ENCODE measurements at places on chromosomes 4 and X.

DNA sequence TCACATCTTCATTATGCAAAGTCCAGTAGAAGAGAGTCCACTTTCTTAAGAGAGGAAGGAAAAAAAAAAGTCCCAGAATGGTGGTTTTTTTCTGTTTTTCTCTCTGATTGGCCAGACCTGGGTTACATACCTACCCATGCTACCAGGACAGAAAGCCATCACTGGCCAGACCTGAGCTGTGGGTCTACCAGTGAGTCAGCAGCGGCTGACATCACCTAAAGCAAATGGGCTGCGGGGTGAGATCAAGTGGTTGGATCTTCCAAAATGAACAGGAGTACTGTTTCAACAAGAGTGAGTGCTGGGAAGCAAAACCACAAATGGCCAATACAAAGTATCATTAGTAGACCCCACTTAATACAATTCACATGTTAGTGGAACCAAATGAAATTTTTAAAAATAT lies 1.6 kb upstream of the NDST3 start:
- no peak for DNase-seq

DNA sequence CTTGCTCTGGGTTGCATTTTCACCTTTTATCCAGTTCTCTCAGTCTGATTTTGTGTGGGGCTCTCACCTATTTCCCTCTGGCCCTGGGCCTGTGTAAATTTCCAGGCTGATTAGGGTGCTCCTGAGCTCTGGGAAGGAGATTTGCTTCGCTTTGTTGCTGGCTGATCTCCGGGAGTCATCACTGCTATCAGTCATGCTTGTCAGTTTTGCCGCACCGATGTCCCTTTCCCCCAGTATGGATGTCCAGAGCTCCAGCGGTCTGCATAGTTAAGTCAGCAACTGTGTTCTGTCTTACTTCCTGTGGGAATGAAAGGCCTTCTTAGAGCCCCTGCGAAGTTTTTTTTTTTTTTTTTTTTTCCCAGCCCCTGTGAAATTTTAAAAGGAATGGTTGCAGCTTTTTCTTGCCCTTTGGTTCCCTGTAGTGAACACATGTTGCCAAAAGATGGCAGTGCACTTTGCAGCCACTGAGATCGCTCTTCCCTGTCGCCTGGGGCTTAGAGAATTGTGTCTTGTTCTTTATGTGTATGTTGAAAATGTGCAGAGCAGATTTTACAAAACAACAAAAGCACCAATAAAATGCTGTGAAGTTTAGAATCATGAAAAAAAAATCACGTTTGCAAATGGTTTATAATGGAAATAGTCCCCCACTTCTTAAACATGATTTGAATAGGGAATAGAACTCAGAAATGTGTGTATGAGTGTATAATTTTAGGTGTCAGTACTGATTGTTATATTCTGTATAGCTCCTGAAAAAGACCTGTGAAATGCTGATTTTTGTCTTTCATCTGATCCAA lies 109.1 kb upstream of the SLC4A4 start:
- peak; percentile 78 for DNase-seq

DNA sequence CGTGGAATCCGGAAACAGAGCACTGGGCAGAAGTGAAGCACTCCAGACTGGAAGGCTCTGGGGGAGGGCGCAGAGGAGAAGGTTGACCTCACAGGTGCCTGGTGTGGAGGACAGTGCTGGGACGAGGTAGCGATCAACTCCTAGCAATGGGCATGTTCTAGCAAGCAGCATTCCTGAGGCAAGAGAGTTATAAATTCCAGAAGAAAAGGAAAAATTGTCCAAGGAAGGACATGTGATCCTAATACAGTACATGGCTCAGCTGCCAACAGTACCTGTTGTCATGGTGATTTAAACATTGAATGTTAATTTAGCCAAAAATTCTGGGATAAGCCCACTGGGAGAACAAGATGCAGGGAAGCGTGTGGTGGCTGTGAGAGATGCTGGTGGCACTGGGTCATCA lies 8.2 kb downstream of the ARHGAP4 start:
- no peak for DNase-seq

- peak; percentile 35 for DNase-seq
Observed at GRCh38 chr4:124401606-124402005, 310.9 kb downstream of the ANKRD50 start.

DNA sequence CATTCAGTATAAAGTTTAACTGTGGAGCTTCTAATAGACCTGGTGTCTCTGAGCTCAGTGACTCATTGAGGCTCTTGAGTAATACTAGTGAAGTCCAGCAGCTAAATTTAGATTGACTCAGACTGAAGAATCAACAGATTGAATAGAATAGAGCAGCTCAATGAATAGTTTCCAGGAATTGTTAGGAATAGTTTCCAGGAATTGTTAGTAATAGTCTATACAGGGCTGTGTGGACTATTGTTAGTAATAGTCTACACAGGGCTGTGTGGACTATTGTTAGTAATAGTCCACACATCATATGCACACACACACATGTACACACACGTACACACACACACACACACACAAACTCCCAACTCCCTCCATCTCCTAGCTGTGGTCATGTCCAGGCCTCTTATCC lies 3.0 kb downstream of the GIMD1 start:
- peak; percentile 94 for DNase-seq

DNA sequence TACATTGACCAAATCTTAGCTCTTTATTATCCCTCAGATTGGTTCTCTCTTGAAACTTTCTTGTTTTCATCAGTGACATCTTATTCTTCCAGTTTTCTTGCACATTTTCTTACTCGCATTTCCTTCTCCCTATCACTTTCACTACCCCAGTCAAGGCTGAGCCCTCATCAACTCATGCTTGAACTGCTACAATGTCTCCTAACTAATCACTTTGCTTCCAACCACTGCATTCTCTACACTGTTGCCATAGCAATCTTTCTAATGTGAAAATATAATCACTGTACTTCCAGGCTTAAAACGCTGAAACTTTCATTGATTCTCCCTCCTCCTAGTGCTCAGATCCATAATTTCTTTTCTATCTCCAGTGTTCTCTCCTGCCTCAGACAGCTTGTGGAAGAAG lies 22.2 kb upstream of the LPAR4 start:
- no peak for DNase-seq

GRCh38 chrX:56366901-56367300 lies 134.7 kb downstream of the KLF8 start:
- DNase-seq: no peak

DNA sequence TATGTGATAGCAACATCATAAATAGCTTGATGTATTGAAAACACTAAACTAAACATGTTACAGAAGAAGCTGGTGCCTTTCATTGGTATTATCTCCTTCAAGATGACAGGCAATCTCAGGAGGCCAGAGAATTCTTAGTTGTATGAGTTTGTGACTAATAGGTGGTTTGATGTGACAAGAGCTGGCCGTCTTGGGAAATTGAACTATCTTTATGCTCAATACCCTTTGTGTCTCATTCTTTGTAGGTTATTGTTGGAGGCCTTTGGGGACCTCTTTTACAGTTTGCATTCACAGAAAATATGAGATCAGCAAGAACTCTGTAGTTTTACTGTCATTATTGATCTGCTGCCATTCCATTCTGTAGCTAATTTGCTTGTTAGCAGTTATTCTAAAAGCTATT lies 659.2 kb upstream of the PITX2 start:
- DNase-seq: no peak

DNA sequence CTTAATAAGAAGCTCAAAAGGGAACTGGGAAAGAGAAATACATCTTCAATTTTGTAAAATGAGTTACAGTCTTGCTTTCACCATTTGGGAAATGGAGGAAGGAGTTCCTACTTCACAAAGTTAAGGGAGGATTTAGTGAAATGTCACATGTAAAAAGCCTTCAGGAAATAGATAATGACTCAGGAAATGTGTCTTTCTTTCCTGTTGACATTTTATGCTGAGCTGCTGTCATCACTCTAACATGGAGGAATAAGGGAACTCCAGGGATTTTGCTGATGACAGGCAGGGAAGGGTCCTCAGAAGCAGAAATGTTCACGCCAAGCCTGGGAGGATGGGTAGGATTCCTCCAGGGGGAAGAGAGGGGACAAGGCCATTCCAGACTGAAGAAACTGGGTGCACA lies 251.1 kb downstream of the USP46 start:
- DNase-seq: no peak

GRCh38 chrX:7294483-7294882 lies 146.5 kb upstream of the PUDP start:
- peak; percentile 42 for DNase-seq

- DNase-seq: no peak
Observed at GRCh38 chrX:81392396-81392795, 190.5 kb downstream of the SH3BGRL start.

DNA sequence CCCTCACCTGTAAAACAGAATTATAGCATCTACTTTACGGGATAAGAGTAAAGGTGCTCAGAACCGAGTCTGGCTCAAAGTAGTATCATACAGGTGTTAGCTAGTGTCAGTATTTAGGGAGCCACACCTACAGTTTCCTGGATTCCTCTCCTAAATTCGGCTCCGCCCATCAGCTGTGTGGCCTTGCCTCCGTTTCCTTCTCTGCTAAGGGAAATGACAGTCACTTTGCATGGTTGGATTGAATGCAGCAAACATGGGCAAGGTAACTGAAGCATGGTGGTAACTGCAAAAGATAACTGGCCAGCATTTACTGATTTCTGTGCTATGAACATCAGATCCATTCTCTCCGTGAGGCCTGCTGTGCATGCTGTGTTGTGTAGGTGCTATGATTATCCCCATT lies 2.8 kb downstream of the PPP1R3F start:
- DNase-seq: no peak

- no peak for DNase-seq
Observed at GRCh38 chrX:100969936-100970335, 428 bp downstream of the ARL13A start.

GRCh38 chrX:15790769-15791290 lies 546 bp downstream of the ZRSR2 start:
- peak; percentile 4 for DNase-seq

DNA sequence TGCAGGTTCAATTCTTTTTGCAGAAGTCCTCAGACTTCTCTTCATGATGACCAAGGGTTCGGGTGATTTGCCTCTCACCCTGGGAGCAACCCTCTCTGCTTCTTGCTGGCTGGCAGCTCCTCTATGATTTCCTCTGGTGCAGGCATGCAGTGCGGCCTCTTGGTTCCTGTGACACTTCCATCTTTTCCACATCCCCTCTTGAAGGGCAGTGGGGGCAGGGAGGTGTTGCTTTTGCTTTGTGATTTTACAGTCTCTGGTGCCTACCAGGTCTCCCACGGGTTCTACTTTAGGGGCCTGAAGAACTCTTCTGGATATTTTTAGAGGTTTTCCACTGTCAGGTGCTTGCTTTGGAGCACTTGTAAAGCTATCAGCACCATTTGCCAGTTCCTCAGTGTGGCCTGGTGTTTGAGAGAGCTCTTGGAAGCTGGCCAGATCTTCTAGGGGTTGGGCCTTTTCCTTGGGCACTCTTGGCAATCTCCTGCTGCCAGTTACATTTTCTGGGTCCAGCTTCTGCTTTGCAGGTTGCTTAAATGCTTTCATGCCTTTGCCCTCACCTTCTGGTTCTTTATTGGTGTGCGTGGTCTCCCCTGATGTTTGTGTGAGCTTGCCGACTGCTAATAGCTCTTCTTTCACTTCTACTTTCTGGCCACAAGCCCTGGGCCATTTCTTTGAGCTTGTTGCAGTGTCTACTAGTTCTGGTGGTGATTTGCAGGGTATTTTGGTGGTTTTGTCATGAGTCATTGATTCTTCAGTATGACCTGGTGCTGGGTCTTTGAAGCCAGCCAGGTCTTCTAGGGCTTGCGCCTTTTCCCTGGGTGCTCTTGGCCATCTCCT lies 11.5 kb upstream of the CHST7 start:
- DNase-seq: no peak

GRCh38 chrX:68995386-68995779 lies 166.6 kb downstream of the EFNB1 start:
- DNase-seq: no peak

DNA sequence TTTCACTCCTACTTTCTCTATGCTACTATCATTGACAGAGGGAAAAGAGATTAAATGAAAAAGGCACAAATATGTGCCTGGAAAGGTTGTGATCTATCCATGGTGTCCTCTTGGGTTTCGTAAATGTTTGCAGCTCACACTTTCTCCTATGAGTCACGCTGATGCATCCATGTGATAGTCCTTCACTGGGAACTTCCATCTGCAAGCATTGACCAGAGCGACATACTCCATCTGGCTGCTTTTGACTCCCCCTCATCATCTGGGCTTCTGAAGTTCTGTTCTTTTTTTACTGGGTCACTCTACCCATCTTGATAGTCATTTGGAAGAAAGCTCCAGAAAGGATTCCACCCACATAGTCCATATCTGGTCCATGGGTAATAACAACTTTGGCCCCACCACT lies 84.7 kb upstream of the NDST3 start:
- no peak for DNase-seq

DNA sequence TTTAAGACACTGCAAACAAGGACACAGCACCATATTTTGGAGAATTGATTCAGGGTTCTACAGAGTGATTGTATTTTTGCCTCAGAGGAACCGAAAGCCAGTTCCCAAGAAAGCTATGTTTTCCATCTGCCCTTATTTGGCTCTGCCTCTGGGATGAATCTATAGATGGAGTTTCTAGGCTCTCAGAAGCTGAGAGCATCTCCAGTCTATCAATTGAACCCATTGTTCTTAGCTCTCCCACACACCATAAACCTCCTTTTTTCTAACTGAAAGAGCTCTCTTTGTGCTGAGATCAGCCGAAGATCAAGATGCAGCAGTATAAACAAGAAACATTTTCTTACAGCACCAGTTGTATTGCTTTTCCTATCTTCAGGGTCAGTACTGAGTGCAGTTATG lies 16.9 kb downstream of the PLP1 start:
- no peak for DNase-seq

DNA sequence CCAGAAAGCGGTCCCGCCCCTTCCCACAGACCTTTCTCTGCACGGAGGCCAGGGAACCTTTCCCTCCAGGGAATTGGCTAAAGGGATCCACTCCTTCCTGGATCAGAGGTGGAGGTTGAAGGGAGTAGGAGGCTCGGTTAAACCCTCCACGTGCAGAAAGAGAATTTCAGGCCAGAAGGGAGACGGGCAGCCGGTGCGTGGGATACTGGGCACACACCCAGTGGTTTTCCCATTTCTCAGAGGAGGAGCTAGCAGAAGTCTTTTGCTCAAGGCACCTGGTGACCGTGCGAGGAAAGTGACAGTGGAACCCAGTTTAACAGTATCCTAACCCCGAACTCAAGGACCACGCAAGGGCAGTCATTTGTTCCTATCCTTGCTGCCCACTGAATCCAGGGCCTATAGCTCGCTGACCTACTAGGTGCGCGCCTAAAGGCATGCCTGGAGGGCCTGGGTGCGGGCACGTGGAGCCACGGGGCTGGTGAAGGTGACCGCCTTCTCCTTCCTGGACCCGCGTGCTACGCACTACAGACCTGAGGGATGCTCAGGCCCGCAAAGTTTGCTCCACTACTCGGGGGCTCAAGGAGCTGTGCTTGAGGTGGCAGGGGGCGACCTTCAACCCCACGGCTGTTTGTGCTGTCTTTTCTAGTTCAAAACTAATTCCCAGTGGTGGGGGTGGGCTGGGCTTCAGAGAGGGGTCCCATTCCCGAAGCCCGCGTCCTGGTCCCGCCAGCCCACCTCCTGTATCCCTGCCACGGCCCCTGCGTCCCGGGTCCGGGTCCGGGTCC lies 587 bp upstream of the AFF2 start:
- no peak for DNase-seq
